RCC 7860 (cell line): ENCODE measurements at places on chromosomes 6 and 20.

DNA sequence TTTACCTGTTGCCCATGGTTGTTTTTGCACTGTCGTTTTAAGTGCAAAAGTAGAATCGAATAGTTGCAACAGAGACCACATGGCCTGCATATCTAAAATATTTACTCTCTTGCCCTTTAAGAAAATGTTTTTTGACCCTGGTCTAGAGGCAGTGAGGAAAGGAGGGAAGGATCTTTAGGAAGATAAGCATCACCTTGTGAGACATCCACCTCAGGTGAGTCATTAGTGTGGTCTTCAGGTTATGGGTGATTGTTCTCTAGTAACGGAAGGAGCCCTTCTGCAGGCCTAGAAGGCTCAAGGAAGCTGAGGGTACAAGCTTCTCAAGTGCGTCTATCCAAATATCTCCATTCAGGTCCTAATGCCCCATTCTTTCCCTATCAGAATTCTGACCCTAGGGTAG lies 6.6 kb upstream of the RAB44 start:
- DNase-seq = no peak

- DNase-seq = no peak
Observed at GRCh38 chr6:41678511-41679084, 40.3 kb downstream of the MDFI start.

- no peak for DNase-seq
Observed at GRCh38 chr6:73560182-73560732, 39.4 kb upstream of the EEF1A1 start.

DNA sequence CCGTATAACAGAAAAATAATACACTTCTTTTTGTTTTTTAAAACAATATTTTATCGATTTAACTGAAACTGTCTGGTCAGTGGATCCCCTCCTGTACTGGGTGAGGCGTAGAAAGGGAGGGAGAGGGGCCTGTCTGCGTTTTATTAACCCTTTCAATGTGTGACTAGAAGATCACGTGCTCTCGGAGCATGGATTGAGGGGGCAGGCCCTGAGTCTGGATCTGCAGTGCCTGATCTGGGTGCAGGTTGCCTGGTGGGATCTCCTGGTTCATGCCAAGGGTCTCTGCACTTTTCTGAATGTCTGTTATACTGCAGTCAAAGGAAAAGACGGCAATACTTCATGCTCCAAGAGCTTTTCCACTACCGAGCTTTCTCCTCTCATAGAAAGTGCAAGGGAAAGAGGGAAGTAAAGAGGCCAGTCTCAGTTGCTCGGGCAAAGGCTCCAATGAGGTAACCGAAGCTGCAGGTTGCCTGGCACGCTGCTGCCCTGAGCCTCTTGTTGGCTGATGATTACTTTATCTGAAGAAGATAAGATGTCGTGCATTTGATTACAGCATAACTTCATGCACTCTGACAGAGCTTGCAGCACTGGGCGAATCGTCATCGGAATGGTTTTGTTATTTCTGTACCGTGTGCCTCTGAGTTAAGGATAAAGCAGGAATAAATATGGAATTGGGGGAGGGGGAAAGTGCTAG lies 167.5 kb upstream of the PMEPA1 start:
- DNase-seq = no peak

- no peak for DNase-seq
Observed at GRCh38 chr6:1631251-1631650, 21.5 kb downstream of the FOXC1 start.

GRCh38 chr6:116352515-116353471 lies 18.0 kb upstream of the DSE start:
- peak; percentile 9 for DNase-seq

DNA sequence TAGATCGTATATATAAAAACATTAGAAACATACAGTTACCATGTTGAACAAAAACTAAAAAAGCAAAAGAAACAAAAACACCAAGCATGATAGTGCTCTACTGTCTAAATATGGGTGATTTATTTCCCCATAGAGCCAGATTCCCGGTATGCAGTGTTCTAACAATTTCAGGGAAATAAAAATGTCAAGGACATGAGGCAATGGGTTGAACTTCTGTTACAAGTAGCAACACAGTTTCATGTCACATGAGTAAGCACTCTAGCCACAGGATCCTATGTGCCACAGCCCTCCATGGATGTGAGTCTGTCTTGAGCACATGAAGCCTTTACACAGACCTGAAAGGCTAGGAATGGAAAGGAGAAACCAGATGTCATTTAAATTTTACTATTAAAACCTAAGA lies 96.0 kb downstream of the MAP3K5 start:
- DNase-seq = no peak

GRCh38 chr20:17889226-17889625 lies 79.4 kb downstream of the SNX5 start:
- DNase-seq = no peak

GRCh38 chr6:13716955-13717295 lies 5.3 kb upstream of the RANBP9 start:
- DNase-seq = no peak

DNA sequence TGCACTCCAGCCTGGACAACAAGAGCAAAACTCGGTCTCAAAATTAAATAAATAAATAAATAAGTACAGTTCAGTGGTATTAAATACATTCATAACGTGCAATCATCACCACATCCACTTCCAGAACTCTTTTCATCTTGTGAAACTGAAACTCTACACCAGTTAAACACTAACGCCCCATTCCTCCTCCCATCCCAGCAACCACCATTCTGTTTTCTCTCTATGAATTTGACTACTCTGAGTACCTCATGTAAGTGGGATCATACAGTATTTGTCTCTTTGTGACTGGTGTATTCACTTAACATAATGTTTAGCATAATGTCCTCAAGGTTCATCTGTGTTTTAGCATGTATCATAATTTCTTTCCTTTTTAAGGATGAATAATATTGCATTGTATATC lies 29.1 kb upstream of the SCML4 start:
- no peak for DNase-seq

GRCh38 chr20:54643761-54644160 lies 168.4 kb downstream of the DOK5 start:
- no peak for DNase-seq
